NCI-H2081 treated with DMSO at 0.1 percent for 48 hours (cell line): ENCODE measurements at places on chromosomes 13 and 19.

DNA sequence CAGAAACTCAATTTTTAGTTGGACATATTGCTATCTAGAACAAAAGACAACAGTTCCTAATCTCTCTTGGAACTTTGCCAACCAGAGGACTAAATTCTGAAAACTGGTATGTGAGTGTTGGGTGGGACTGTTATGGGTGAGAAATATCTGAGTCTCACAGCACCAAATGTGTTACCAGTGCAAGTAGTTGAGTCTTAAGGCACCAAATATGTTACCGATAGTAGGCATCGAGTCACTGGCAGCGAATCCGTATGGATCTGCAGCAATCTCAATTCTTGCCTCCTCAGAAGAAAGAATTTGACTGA lies 575.2 kb downstream of the DACH1 start:
- no peak for DNase-seq

DNA sequence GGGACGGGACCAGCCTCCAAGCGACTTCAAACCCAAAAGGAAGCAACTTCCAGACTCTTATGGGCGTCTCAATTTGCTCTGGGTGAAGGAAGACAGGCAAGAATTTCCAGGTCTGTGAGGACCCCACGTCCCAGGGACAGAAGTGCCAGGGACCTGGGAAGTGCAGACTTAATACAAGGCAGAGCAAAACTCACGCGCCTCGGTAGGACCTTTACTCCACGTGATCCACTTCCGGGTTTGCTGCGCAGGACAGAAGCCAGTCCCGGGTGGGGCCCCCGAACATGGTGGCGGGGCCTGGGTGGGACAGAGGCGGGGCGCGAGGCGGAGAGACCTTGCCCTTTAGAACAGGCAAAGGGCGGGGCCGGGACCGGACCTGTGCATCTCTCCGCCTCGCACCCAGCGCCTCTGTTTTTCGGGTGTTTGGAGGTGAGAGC lies 9.3 kb downstream of the ZNF611 start:
- DNase-seq = no peak

DNA sequence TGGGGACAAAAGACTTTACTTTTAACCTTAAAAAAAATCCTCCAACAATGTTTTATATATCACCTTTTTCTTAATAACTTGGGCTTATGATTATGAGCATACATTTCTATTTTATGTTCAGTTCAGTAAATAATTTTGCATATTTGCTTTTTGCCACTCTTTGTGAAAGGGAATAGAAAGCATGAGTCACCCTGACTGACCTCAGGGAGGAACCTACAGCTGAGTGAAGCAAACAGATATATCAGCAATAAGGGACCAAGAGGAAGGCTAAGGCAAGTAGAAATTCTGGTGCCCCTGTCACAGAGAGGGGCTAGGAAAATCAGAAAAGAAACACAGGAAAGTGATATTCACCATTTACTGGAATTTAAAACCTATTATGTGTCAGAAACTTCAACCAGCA lies 37.2 kb upstream of the SOHLH2 start:
- DNase-seq = no peak

DNA sequence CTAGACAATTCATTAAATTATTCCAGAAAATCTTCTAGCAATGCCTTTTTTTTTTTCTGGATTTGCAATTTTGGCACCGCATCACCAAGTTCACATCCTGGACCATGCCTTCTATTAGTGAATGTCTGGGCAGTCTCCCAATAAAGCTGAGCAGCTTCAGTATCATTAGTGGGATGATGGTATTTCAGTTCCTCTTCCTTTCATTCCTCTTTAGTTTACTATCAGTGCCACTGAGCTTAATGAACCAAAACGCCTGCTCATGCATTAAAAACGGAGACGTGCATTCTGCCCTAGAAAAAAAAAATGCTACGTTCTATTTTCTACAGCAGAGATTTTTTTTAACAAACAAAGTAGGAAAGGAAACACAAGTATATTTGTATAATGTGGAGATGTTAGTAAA lies 343.0 kb downstream of the PCDH9 start:
- no peak for DNase-seq

DNA sequence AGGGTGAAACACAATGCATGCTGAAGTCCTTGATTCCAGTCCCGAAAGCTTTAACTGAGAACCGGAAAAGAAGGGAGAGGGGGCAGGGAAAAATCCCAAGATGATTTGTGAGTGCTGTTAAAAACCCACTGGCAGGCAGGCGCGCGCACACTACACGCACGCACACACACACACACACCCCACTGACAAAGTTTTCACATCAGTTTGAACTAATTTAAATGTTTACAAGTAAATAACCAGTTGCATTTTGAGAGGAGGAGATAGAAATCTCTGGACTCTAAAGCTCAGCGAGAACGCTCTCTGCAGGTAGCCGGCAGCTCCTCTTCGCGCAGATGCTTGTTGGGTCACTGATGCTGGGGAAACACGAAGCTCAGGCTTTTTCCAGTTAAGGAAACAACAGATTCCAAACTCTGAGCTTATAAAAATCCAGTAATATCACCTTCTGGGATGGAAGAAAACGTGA lies 818 bp upstream of the SLITRK1 start:
- no peak for DNase-seq

- DNase-seq = no peak
Measured at GRCh38 chr13:24557081-24557480, 44.5 kb upstream of the PARP4 start.

DNA sequence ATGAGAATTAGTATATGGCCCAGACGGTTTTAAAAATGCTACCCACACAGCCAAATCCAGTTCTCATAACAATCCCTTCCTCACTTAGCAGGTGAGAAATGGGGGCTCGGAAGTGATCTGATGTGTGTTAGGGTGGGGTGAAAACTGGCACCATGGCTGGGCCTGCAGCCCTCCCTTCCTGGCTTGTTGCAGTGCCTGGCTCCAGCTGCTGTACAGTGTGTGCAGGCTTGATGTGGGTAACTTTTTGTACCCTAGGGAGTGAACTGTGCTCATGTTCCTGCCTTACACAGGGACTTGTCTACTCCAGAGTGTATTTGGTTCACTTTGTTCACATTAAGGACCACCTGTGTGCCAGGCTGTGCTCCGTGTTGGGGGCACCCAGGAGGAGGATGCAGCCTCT lies 177.2 kb downstream of the LMO7 start:
- no peak for DNase-seq

DNA sequence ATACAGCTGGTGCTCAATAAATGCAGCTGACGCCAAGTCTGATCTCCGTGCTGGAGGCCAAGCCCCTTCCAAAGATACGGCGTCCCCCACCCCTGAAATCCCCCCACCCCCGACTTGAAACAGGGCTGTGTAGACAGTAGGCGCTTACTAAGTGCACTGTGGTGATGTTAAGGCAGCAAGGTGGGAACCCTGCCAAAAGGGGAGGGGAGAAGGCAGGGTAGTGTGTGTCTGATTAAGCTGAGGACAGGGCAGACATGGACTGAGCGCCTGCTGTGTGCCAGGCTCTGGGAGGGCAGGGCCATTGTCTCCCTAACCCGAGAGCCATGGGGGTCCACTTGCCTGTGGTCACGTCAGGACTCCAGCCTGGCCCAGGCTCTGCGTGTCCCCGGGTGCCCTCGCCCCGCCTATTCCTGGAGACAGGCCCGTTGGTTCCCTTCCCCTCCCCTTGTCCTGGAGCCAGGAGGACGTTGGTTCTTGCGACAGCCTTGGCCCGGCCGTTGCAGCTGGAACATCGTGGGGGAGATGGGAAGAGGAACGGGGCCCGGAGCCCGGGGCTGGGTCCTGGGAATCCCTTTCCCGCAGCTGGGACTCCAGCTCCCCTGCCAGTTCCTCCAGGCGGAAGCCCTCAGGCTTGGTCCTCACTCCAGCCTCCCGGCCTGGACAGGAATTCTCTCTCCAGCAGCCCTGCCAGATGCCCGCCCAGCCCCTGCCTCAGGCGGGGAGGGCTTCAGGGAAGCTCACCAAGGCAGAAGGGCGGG lies 1.7 kb upstream of the ELANE start:
- DNase-seq = no peak

DNA sequence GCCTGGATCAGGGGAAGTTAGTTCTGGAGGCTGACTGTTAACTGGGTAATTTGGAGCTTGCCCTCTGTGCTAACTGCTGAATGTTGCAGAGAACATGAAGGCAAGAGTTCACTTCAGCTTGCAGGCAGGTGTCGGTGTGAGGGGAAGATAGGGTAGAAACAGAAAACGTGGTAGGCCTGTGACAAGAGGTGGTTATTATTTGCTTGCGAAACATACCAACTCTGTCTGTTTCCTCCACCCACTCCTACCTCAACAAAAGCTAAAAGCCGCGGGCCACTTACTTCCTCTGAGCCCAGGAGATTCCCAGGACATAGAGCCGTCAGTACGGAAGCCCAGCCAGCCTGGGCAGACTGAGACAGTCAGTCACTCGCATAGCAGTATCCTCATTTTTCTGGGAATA lies 119.2 kb upstream of the ABCC4 start:
- DNase-seq = no peak

DNA sequence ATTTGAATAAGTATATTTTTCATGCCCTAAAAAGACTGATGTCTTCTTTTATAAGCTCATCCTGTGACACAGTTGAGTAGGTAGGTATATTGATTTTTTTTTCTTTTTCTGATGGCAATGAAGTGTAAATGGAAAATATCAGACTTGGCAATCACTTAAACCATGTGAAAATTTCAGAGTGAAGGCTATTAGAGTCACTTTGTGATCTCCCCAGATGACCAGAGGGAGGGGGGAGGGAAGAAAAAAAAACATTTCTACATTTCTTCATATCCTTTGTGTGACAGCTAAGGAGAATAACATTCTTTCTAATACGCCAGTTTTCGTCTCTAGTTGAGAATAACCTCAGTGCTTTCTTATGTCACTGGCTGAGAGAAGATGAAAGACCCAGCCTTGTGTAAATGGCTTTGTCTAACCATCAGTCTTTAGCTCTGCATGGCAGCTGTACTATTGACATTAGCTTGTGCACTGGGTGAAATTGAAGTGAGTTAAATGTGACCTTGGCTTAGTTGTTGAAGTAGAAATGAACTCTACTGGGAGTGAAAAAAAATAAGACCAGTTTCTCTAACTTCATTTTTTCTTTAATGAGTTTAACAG lies 332.1 kb upstream of the DACH1 start:
- no peak for DNase-seq

- no peak for DNase-seq
Measured at GRCh38 chr13:73403355-73404120, 344.7 kb downstream of the KLF5 start.

- no peak for DNase-seq
Measured at GRCh38 chr19:16637535-16637934, 9.5 kb upstream of the MED26 start.

DNA sequence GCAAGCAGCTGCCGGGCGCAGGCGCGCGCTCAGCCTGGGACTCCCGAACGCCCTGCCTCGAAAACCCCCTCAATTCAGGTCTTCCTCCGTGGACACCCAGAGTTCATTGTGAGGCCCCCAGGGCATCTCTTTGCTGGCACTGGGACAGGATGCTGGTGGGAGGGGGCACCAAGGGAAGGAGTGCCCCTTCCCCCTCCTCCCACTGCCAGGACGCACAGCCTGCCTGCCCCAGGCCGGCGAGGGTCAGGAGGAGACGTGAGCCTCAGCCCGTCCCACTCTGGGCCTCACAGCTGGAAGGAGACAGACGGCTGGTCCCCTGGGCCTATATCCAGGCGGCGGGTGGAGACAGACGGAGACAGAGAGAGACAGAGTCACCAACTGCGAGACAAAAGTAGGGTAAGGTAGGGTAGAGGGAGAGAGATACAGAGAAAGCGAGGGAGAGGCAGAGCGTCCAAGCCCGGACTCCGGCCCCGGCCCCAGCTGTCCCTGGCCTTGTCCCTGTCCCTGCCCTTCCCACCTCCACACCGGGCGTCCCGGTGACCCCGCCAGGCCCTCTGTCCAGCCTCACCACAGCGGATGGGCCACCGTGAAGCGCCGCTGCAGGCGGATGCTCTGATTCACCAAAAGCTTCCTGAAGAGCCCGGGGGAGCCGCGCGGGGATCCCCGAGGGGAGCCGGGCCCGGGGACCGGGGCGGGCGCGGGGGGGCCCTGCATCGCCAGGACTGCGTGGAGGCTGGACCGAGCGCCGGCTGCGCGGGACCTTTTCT lies at the start of gene PDE4C:
Gene PDE4C (minus strand): TSS at position 737 of the 767 bp plus-strand sequence. CDS start 23 bp downstream, at position 714.
- no peak for DNase-seq

GRCh38 chr19:16280306-16280705 lies 44.3 kb upstream of the KLF2 start:
- DNase-seq = no peak

DNA sequence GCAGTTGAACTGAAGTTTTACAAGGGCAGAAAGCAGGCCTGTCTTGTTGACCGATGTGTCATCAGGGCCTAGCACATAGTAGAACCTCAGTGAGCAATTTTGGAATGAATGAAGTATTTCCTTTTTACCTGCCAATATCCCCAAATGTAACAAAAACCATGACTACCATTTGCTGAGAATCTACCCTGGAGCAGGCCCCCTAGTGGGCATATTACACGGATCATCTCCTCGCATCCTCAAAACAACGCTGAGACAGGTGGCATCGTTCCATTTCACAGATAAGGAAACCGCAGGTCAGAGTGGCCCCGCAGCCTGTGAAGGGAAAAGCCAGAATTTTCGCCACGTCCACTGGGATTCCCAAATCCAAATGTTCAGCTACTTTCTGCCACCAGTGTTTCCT lies 77.9 kb downstream of the CACNA1A start:
- DNase-seq = no peak

DNA sequence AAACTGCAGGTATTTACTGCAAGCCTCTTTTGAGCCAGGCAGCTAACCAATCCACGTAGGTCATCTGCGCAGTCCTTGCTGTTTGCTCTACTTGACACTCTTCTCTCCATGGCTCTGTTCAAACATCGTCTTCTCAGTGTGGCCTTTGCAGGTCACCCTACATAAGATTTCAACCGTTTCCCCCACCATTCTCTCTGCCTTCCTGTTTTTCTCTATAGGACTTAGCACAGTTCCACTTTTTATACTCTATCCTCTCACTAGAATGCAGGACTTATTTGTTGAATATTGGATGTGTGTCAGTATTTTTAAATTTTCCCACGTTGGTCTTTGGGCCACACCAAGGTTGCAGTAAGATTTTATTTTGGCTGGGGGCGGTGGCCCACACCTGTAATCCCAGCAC lies 1.7 kb upstream of the FBXW9 start:
- no peak for DNase-seq
